ENCODE measurements at places on chromosomes 12 and 14.

- peak; percentile 72 for DNase-seq
Measured at GRCh38 chr12:112900298-112901145, 6.2 kb upstream of the OAS1 start.

DNA sequence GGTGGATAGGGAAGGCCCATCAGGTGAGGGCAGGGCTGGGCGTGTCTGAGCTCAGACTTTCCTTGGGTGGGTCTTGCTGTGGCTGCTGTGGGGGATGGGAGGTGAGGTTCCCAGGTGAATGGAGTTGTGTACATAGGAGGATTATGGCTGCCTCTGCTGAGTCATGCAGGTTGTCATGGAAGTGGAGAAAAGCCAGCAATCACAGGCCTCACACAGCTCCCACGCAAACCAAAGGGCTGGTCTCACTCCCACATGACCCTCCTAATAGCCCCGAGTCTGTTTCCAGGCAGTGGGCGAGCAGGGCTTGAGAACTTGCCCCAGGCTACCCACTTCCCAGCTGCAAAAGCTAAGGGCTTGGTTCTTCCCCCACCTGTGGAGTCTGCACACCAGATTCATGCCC lies 149.5 kb downstream of the IPO8 start:
- DNase-seq, result no peak

GRCh38 chr12:85741046-85741445 lies 95.2 kb downstream of the RASSF9 start:
- DNase-seq, result no peak

DNA sequence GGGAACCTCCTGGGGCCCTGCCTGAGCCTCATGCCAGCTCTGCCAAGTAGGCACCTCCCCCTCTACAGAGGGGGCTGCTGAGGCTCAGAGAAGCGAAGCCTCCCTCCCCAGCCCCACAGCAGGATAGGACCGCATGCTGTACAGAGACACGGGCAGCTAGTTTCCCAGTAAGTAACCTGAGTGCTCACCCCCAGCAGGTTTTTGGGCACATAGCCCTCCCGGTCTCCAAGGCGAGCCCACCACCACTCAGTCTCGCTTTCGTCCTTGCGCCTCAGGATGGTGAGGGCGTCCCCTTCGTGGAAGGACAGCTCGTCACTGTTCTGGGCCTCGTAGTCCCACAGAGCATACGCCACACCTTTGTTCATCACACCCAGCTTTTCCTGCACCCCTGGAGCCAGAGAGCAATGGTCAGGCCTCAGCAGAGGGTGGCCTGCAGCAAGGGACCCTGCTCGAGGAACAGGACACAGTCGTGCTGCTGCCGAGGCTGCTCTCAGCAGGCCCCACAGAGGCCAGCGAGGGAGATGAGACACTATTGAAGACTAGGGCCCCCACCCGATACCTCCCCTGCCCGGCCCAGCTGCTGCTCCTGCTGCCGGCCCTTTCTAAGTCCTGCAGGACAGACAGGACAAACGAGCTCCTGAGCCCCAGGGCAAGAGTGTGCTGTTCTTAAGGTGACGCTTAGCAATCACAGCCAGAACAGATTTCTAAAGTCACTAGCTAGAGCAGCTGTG lies 20.4 kb downstream of the ZFYVE21 start:
- DNase-seq, result no peak

DNA sequence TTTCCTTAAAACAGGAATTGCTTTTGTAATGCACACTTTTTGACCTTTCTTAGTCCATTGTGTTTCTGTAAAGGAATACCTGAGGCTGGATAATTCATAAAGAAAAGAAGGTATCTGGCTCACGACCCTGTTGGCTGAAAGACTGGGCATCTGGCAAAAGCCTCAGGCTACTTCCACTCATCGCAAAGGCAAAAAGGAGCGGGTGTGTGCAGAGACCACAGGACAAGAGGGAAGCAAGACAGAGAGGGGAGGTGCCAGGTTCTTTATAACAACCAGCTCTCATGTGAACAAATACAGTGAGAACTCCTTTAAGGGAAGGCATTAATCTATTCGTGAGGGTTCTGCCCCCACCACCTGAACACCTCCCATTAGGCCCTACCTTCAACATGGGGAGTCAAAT lies 182.1 kb downstream of the C12orf50 start:
- no peak for DNase-seq

GRCh38 chr12:105588106-105588505 lies 257.6 kb downstream of the C12orf75 start:
- DNase-seq, result no peak

DNA sequence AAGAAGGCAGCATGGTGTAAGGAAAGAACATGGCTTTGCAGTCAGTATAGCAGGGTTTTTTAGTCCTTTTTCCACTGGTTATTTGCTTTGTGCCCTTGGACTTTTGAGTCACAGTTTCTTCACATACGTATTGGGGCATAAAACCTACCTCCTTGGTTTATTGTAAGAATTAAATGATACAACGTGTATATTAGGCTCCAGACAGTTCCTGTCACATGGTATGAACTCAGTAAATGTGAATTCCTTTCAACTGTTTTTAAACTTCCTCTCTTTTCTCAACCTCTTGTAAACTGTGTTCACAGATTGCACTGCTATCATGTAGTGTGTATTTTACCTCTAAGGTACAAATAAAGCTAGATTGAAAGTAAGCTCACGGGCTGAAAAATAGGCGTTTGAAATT lies 29.5 kb downstream of the MSRB3 start:
- peak; percentile 4 for DNase-seq

GRCh38 chr12:67942724-67943123 lies 46.5 kb upstream of the IFNG-AS1 start:
- no peak for DNase-seq

DNA sequence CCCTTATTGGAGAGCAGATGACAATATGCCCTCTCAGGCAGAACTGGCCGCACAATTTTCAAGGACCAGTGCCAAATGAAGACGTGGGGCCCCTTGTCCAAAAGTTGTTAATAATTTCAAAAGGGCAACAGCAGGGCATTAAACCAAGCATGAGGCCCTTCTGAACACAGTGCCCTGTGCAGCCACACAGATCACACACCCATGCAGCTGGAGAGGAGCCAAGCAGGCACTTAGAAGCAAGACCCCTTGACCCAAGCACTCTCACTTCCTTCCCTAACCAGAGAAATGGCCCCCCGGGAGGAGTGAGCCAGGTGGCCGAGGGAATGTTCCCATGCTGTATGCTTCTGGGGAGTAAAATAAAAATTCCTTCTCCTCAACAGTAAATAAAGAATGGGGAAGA lies 114.0 kb upstream of the TMPO start:
- DNase-seq, result no peak

DNA sequence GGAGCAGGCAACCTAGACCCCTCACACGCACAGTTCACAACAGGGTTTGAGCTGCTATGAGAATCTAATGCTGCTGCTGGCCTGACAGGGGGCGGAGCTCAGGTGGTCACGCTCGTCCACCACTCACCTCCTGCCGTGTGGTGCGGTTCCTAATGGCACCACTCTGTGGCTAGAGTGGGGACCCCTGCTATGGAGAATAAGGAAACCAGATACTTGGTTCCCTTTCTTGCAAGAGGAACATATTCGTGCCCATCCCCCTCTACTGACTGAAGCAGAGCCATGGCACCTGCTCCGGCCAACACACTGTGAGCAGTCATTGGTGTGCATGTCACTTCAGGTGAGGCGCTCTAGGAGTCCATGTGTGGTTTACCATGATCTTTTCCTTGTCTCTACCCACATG lies 30.4 kb upstream of the RIMBP2 start:
- DNase-seq, result no peak

DNA sequence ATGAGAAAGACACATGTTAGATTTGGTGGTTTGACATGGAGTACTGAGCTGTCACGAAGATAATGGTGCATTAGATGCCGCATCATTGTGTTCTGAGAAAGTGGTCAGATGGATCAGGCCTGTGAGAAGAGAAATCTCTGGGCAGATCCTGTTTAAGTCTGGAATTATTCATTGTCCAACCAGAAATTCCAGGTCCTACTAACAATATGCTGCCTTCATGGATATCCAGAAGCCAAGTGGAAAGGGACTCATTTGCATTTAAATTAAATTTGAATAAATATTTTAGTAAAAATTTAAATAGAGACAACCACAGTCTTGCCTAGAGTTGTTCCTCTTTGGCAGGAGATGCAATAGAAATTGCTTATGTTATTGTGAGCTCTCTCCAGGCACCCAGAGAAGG lies 330.5 kb upstream of the TMEM132C start:
- DNase-seq, result no peak
